Esophagus (tissue), 2 donors: ENCODE measurements at places on chromosomes 2 and 18. TPM values are rescaled to one million over a fixed set of nuclear protein-coding genes. Genes with fewer than 3 reads are reported as not detected.

Gene FER1L5
- 0.02 TPM for polyA plus RNA-seq

Gene SH2D6
- 0.14 TPM for polyA plus RNA-seq

Gene TMEM182
- polyA plus RNA-seq = 0.33 TPM

Gene C2orf81
- polyA plus RNA-seq = 0.81 TPM

Gene GPR35
- polyA plus RNA-seq = 2.1 TPM
